Stimulated activated CD8-positive, alpha-beta memory T cell treated with anti-CD3 and anti-CD28 coated beads, Interleukin-4, amount 100 ng/mL, for 24 hours (primary cell): ENCODE measurements at places on chromosomes 12 and 14.

- no peak for DNase-seq
These were observed 11.3 kb downstream of the BDKRB1 start for GRCh38 chr14:96267336-96267735.

- DNase-seq, result no peak
These were observed 19.7 kb downstream of the GALNT9 start for GRCh38 chr12:132309596-132310086.

GRCh38 chr14:38039496-38039895 lies 168.2 kb upstream of the SSTR1 start:
- DNase-seq, result no peak

- DNase-seq, result no peak
These were observed 43.8 kb upstream of the PSMA6 start for GRCh38 chr14:35248476-35248788.

GRCh38 chr12:47356129-47356700 lies 276.5 kb upstream of the AMIGO2 start:
- DNase-seq, result no peak

- no peak for DNase-seq
These were observed 21.1 kb downstream of the PLEKHG3 start for GRCh38 chr14:64725261-64725815.

DNA sequence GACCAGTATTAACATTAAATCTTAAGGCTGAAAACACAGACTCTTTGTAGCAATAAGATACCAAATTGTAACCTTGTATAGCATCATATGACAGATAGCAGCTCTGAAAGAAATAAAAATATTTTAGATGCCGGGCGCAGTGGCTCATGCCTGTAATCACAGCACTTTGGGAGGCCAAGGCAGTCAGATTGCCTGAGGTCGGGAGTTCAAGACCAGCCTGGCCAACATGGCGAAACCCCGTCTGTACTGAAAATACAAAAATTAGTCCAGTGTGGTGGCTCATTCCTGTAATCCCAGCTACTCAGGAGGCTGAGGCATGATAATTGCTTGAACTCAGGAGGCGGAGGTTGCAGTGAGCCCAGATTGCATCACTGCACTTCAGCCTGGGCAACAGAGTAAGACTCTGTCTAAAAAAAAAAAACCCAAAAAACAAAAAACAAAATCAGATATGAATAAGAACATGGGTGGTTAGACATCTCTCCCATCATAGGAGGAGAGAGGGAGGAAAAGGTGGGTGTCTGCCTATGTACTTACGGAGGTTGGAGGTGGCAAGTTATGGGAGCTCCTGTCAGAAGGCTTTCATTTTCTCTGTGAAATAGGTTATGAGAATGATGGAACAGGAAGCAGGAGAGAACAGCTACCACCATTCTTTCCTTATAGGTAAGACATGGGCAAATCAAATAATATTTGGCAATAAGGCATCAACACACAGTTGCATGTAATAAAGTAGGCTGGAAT lies 7.6 kb upstream of the HEBP1 start:
- DNase-seq, result no peak

GRCh38 chr12:50032854-50033581 lies 7.7 kb upstream of the RACGAP1 start:
- DNase-seq, result no peak

DNA sequence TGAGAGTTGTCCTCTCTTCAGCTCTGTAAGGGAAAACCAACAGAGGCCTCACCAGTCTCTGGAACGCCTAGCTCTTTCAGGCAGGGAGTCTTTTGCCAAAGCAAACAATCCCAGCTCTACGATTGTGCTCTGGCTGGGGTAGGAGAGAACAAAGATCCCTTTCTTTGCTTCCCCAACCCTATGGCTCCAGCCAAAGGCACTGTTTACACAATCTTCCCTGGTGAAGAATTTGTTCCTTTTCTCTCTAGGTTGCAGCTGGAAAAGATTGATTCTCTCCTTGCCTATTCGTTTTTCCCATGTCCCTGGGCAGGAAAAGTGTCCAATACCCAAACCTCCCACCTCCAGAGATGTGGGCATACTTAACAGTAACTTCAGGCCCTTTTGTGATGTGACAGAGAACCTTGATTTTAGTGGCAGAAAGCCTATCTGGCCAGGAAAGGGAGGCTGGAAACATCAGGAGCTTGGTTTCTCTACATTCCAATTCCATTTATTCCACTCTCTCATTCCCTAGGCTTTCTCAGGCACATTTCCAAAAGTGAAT lies 16.8 kb downstream of the ATP5MC2 start:
- no peak for DNase-seq

DNA sequence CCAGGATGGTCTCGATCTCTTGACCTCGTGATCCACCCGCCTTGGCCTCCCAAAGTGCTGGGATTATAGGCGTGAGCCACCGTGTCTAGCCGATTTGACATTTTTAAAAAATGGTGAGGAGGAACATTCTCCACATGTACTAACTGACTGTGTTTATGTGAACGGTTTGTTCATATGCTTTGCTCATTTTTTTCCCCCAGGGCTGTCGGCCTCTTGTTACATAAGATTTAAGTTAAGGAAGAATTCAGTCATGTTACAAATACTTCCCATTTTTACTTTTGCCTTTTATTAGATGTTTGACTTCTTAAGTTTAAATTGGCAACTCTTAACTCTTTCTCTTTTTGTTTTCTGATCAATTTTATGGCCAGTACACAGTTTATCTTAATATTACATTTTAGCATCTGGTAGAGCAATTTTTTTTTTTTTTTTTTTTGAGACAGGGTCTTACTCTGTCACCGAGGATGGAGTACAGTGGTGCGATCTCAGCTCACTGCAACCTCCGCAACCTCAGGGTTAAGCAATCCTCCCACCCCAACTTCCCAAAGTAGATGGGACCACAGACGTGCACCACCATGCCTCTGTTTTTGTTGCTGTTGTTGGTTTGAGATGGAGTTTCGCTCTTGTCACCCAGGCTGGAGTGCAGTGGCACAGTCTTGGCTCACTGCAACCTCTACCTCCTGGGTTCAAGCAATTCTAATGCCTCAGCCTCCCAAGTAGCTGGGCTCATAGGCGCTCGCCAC lies 9.6 kb downstream of the GNS start:
- DNase-seq, result no peak

DNA sequence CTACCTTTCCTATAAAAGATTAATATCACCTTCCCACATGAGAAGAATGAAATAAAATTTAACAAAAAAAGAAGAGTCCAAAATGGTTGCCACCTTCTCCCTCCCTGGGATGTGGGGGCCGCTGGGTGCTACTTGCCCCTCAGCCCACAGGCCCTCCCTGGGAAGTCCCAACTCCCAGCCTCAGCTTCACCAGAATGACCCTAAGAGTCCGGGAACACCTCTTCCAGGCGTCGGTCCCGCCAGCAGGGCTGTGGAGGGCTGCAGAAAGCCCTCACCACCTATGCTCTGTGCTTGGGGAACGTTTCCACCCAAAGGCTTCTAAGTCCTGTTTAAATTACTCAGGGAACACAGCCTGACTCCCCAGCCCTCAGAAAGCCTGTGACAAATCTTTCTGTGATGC lies 71.9 kb downstream of the MOK start:
- DNase-seq, result no peak

- DNase-seq, result no peak
These were observed 14.0 kb upstream of the ANKLE2 start for GRCh38 chr12:132775502-132776229.

DNA sequence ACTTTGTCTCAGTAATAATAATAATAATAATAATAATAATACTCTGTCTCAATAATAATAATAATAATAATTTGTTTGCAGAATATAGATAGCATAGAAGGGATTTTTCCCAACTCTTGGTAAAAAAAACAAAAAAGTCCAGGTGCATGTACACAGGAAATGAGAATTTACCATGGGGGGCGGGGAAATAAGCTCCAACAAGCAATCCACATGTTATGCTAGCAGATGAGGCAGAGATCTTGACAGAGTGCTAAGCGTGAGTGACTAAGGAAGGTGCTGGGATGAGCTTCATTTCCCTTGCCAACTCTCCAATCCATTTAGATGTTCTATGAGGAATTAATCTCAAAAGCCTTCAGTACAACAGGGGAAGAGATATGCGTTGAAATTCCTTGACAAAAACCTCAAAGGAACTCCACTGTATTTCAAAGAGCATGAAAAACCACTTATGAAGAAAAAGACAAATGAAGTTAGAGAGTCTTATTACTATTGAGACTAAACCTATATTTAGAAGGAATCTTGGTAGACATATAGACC lies 44.9 kb upstream of the GTF2A1 start:
- DNase-seq, result no peak

DNA sequence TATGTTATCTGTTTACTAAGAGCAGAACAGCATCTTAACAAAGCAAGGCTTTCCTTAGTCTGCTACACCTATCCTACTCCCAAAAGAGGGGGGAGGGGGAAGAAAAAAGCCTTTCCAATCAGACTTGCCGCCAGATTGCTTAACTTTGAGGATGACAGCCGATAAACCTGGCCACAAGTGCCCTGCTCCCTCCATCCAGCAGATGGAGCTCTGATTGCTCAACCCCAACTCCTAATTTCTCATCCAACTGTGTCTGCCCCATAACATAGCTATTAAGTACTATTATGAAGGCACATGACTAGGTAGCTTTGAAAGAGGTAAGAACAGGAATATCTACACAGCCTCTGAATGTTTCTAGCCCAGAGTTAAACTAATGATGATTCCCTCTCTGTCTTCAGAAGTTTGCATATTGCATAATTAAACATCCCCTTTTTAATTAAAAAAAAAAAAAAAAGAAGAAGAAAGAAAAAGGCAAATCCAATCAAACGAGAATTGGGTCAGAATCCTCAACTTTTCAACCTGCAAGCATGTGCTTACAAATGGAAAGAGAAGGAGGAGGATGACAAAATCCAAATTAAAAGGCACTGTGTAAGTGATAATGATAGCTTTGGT lies 247.4 kb downstream of the GALC start:
- no peak for DNase-seq

DNA sequence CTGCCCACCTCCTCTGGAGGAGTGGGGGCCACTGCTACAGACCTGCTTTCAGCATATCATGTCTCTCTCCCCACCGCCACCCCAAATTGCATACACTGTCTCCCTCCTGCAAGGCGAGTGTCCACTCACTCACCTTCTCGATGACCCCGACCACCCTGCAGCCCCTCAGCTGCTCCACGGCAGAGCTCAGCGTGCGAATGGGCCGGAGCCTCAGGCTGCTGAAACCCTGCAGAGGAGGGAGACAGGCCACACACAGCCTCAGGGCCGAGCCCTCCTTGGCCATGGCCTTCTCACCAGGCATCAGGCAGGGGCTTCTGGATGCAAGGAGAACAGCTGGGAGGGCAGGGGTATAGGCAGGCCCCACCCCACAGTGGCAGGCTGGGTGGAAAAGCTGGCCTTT lies 4.7 kb downstream of the RPS6KL1 start:
- DNase-seq, result no peak

GRCh38 chr12:63802012-63802608 lies 22.4 kb downstream of the RXYLT1 start:
- DNase-seq, result no peak

DNA sequence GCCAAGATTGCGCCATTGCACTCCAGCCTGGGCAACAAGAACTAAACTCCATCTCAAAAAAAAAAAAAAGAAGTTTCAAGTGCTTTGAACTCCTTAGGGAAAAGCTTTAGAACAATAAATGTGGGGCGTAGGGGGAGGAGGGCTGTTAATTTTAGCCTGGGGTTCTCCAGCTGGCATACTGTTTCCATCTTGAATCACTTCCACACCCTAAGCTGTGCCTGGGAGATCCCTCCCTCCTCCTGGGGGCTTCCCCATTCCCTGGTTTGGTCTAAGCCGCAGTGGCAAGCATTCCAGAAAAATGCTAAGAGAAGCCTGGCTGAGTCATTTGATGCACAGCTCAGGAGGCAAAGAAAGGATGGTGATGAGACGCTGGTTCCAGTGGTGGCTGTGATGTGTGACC lies 2.3 kb upstream of the ZNF384 start:
- no peak for DNase-seq

- no peak for DNase-seq
These were observed 20.9 kb downstream of the SENP1 start for GRCh38 chr12:48084841-48085460.

GRCh38 chr12:82182601-82183190 lies 175.5 kb downstream of the CCDC59 start:
- DNase-seq, result no peak

DNA sequence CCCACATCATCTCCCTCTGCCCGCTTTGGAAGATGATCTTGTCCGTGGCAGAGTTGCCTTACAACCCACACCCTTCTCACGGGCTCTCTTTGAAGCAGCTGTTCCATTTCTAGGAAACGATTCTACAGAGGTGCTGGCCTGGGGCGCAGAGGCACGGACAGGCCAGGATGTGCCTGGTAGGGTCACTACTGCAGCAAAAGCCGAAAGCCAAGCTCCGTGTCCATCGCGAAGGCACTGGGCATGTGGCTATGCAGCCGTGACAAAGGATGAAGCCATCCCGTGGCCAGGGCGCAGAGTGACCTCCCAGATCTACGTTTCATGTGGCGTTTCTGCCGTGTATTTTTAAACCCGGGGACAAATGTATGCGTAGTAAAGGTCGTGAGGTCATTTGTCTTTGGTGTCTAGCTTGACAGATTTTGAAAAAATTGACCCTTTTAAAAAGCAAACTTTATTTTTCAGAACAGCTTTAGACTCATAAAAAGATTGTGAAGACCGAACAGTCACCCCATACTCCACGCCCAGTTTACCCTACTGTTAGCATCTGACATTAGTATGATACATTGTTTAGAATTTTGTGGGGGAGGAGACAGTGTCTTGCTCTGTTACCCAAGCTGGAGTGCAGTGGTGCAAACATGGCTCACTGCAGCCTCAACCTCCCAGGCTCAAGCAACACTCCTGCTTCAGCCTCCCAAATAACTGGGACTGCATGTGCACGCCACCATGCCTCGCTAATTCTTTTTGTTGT lies 40.4 kb upstream of the NCOR2 start:
- DNase-seq, result no peak

DNA sequence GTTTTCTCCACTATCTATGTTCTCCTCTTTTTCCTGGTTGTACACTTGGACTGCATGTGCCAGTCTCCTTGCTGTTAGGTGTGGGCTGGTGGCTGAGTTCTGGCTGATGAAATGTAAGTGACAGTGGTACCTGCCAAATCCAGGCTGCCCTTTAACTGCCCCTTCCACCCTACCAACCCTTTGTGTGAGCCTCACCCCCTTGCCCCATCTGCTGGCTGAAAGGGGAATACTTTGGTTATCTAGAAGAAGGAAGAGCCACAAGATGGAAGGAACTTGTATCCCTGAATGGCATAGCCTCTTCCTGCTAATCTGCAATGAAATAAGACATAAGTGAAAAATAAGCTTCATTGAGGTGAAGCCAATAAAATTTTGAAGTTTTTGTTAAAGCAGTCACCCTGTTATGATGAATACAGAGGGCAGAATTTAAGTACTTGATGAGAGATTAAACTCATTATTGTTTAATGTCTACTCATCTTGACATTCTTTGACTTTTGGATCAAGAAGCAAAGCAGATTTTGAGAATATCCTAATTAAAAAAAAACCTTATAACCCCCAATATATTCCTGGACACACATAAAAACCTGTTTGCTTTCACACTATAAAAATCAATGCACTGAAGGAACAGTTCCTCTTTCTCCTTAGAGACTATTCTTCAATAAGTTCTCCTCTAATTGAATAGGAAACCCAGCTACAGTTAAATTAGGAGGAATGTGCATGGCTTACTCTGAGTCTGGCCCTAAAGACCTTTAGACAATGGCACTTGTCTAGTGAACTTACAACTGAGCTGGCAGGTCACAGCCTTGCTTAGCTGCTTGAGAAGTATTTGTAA lies 262.6 kb upstream of the BTG1 start:
- DNase-seq, result no peak
